Jurkat, Clone E6-1 (cell line): ENCODE measurements at places on chromosomes 2 and 18.
A peak's percentile ranks its signal among the peaks of the same experiment; 100 is the strongest.

DNA sequence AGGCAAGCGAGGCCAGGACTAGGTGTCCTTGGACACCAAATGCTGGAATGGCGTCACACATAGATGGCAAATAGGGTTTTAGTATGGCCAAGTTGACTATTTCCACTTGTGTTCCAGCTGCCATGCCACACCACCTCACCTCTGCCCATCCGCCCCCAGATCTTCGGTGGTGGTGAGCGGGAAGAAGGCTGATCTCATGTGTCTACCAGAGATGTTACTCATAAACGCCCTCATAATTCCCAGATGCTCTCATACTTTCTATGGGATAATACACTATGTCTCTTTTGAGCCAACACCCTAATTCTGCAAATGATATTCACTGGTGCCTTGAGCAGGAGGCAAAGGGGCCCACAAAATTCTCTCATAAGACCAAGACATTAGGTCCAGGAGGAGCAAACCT is 281.1 kb upstream of the FN1 start:
- DNase-seq: no peak

- DNase-seq: peak; percentile 68
Observed at GRCh38 chr18:45008694-45009413, 328.2 kb downstream of the SETBP1 start.

- DNase-seq: no peak
Observed at GRCh38 chr2:48906633-48907032, 151.1 kb upstream of the LHCGR start.

- no peak for DNase-seq
Observed at GRCh38 chr2:14944562-14945346, 312.2 kb downstream of the LRATD1 start.

DNA sequence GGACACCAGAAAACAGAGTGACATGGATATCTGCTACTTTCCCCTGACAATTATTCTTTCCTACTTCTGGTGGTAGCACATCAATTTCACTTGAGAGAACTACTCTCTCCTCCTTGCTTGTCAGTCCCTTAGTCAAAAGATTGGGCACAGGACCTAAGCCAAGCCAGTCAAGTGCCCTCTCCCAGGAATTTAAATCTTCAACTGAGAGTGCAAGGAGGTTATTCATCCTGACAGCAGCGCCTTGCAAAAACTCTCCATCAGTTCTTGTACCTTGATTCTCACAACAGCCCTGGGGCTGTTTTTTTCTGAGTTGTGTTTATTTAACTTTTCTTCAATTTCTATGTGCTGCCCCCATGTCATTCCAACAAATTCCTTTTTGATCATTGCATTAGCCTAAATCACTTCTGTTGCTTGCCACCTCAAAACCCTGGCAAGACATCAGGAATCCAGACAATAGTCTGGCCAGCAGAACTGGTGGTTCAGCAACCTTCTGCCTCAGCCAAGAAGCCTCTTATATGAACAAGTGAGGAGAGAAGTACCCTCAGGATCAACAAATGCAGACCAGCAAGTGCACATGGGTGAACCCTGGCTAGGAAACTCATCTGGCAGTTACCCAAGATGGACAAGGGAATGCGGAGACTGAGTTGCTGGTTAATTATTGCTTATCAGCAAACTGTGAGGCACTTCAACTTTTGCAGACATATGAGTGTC is 19.4 kb downstream of the COL4A3 start:
- DNase-seq: no peak

DNA sequence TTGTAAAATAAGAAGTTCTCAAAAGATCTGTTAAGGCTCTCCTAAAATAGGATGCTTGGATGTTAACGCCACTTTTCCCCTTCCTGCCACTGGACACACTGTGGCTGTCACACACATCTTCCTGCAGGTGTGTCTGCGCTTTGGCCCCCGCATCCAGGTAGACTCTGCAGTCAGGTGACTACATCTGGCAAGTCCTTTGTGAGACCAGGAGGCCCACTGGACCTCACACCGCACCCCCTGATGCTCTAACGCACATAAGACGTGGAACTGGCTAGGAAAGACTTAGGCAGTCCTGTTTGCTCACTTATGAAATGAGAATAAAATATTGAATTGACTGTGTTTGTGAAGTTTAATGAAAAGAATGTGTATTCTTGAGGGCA is 67.6 kb upstream of the PXDN start:
- DNase-seq: no peak

DNA sequence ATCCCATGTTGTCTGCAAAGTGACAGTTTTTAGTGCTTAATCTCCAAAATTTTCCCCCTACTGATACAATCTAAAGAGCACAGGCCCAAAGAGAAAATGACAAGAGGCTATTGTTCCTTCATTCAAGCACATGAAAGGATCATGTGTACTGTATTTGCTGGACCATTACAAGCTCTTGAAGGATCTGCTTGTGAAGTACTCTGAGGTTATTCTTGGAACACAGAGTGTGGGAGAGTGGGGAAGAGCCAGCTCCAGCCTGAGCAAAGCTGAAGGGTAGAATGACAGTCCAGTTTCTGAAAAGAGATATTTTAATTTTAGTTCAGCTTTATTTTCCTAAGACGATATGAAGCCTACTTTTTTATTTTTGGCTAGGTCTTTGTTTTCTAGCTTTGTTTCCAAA is 112.2 kb downstream of the GALNT3 start:
- DNase-seq: no peak

DNA sequence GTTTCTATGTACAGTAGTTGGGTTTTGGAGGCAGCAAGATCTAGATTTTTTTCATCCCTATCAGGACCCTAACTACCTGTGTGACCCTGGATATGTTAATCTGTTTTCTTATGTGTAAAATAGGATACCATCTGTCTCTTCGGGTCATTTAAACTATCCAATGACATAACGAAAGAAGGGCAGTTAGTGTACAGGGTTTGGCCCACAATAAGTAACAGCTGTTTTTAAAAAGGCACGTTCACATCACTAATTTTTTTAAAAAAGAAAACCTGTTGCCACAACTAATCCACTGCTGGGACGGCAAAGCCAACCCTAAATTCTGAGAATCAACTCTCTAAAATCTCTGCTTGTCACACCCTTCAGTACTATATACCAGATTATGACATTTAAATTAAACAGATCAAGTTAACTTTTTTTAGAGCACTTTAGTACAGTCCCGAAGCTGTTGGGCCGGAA is 869 bp downstream of the USP40 start:
- DNase-seq: peak; percentile 11

DNA sequence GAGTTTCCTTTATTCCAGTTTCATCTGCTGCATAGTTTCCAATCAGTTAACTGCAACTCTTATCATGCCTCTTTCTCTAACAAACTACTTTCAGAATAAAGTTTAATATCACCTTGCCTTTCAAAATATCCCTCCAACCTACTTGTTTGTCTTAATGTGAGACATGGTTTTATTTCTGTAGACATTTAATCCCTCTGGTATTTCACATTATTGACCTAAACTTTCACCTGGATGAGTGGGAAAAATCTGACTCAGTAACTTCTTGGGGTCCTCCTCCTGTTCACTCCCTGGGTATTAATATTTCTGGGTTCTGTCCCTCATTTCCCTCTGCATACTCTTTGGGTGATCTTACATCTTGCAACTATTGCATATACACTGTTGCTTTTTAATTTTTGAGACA is 27.9 kb downstream of the MSH6 start:
- no peak for DNase-seq

GRCh38 chr2:235504441-235505180 is 10.8 kb downstream of the AGAP1 start:
- no peak for DNase-seq

GRCh38 chr2:214899751-214900150 is 90.3 kb upstream of the BARD1 start:
- no peak for DNase-seq

DNA sequence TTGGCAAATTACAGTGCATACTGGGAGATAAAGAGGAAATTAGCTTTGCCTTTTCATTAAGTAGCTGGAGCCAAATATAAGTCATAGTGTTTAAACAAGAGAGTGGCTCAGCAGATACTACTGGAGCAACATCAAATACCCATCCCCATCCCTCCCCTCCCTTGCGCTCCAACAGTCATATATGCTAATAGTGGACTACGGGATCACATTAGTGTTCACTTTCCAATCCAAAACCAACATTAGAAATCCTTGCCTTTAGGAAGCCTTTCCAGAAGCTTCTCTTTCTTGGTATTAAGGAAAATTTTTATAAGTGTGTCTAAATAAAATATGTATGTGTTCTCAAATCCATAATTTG is 1669.3 kb downstream of the SUCLG1 start:
- DNase-seq: no peak

DNA sequence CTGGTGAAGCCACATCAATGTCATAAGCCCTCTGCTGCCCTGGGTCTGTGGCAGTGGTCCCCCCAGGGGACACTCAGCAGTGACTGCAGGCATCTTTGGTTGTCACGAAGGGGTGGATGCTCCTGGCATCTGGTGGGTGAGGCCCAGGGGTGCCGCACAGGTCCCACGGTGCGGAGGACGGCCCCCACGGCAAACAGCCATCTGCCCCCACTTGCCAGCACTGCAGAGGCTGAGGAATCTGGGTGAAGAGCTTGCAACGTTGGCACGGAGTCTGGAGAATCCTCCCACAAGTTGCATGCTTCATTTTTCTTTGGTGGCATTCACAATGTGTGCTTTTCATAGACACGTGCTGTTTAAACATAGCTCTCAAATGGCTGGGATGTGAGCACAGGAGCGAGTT is 105.1 kb upstream of the PXDN start:
- DNase-seq: no peak

GRCh38 chr2:196266855-196267254 is 95.5 kb upstream of the STK17B start:
- DNase-seq: no peak

DNA sequence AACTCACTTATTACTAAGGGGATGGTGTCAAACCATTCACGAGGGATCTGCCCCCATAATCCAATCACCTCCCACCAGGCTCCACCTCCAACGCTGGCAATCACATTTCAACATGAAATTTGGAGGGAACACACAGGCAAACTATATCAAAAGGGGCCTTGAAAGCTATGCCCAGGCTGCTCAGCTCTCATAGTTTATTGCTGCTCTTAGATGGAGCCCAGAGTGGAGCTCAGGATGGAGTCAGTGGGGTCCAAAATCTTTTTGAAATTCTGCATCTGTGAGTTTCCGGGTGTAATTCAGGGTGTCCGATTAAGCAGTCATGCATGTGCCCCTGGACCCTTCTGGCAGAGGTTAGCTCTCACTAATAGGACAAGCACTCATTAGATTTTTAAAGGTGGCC is 24.3 kb downstream of the RHOB start:
- DNase-seq: no peak

DNA sequence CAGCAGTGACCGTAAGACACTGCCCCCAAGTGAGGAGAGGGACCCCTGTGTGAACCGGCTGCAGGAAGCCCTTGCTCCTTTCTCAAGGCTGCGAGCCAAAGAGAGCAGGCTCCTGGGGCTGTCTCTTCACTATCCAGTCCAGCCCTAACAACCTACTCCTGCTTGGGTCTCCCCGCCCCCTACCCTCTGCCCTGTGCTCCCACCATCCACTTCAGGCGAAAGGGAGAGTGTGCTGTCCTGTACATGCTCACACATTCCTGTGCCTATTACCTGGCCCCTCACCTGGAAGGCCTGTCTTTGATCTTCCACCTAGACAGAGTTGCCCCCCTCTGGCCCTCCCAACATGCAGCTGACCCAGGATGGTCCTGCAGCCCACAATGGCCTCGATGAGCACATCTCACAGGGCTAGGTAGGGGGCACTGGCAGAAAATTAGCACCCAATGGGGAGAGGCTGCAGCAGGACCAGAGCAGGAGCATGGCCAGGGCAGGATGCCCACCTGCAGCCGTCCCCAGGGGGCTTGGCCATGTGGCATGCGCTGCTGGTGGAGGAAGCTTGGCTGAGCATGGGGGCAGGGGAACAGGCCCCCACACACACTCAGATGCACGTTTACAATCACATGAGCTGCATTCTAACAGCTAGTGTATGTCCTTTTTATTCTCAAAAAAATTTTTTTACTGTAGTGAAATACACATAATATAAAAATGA is 93.5 kb downstream of the POLR1A start:
- DNase-seq: no peak

DNA sequence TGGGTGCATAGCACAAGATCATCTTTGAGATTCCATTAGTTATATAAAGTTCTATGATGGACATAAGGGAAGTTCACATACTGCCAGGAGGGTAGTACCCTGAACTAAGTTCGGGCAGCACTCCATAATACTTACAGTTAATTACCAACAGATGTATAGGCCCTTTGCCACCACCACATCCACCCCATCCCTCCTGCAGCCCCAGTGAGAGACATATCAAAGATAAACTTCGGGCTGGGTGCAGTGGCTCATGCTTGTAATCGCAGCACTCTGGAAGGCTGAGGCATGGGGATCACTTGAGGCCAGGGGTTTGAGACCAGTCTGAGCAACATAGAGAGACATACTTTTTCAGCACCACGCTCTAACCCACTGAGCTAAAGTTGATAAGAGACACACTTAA is 46.4 kb upstream of the NPAS2 start:
- DNase-seq: no peak

- no peak for DNase-seq
Observed at GRCh38 chr2:65901756-65902155, 469.4 kb upstream of the SPRED2 start.

DNA sequence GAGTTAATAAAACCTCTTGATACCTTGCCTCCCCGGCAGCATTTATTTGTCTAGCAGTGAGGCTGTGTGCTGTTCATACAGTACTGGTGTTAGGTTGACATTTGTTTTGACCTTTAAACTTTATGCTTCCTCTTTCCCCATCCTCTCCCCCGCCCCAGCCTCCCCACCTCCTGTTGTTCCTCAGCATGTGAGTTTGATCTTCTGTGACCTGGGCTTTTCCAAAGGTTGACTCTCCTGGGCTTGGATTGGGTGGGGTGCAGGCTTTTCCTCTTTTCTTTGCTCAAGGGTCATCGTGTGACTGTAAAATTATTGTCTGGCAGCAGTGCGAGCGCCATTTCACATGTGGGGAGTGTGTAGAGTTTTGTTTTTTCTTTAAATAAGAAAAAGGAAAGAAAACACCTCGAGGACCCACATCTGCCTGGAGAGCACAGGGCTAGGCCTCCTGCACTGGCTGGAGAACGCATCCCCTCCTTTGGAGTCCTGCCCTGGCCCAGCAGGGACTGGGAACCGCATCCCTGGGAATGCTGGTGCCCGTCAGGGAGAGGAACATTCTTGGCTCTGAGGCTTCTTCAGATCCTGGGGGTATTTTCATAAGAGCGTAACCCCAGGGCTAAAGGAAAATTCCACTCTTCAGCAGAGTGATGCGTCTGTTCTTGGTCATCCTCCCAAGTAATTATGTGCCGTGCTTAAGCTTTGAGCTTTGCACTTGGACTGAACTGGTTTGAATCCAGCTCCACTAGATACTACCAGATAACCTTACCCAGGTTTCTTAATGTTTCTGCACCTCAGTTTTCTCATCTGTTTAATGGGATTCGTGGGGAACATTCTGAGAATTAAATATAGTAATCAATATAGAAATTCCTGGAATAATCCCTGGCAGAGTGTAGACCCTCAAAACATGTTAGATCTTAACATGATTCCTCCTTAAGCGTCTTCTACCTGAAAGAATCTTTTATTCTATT is 91.5 kb downstream of the SETBP1 start:
- no peak for DNase-seq
